ENCODE measurements at places on chromosomes 6 and 20. TPM values are rescaled to one million over a fixed set of nuclear protein-coding genes. Genes with fewer than 3 reads are reported as not detected.
A peak's percentile ranks its signal among the peaks of the same experiment; 100 is the strongest.

DNA sequence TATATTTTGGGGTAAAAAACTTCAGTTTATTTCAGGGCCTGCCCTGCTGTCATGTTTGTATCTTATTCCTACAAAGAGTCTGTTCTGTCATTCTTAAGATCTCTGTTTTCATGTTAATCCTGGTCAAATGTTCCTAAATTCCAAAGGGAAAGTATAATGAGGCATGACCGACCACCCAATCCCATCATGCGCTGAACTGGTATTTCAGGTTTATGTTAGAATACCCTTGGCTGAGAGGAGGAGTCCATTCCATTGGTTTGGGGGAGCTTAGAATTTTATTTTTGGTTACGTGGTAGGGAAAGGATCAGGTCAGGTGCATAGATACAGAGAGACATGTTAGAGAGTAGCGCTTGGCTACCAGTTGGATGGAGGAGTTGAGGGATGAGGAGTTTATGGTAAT, 25.7 kb downstream of the CFAP61 start:
- no peak for DNase-seq

DNA sequence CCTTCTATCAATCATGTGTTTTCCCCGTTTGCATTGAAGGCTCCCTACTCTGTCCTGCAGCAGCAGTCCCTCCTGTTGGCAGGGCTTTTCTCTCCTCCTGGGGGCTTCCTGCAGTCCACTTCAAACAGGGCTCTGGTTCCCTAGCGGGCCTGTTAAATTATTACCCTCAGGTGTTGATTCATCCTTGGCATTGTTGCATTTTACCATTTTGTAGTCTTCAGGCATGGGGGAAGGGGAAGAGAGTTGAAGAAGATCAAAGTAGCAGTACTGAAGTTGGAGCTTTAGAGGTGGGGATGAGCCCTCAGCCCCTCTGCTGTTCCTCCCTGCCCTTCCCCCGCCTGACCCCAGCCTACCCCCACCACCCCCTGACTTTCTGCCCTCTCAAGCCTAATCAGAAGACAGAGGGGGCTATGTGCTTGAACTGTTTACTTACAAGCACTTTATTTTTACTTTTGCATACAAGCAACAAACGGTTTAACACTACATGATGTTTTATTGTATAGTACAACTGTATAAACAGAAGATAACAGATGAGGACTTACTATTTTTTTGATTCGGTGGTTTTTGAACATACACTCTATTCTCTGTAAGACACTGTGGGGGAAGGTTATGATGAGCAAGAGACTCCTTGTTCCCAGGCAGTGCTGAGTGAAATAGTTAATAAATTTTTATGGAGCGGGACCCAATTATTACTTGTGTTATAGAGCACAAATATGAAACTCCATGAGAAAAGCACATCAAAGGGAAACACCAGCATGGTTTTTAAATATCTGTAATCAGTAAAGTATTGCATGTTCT, 169.7 kb downstream of the EYA4 start:
- DNase-seq: no peak

DNA sequence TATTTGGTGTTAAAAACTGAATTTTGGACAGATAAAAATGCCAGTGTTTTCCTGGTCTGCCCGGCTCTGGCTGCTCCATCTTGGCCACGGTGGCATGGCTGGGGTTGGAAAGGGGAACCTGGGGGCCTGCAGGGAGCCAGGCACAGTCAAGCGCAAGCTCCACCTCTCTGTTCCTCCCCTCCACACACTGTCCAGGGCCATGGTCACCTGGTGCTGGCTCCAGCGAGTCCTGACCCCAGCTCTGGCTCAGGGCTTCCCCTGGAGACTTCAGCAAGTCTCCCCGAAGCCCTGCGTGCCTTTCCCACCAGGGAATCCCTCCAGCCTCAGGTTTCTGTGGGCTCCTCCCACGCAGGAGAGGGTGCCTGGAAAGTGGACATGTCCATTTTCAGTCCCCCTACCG, 298.5 kb downstream of the QKI start:
- DNase-seq: no peak

Gene WFDC10B
- total RNA-seq: not detected

- DNase-seq: peak; percentile 40
These were observed 54.8 kb downstream of the NFATC2 start for GRCh38 chr20:51487565-51488268.

Gene C6orf89
- total RNA-seq: 21.4 TPM

DNA sequence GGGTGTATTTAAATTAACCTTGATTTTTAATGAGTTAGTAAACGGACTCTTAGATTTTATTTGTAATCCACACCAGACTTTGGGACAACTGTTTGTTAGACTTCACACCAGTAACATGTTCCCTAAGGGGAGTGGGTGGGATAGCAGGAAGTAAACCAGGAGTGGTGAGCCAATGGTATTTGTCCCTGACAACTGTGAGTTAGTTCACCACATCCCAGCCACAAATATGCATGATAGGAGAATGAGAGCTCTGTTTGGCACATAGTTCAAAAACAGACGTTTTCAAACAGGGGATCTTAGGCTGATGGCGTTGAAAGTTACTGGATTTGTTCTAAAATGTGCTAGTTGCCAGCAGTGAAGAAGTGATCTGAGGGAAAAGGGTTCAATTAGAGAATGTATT, 18.7 kb upstream of the COL10A1 start:
- DNase-seq: no peak

DNA sequence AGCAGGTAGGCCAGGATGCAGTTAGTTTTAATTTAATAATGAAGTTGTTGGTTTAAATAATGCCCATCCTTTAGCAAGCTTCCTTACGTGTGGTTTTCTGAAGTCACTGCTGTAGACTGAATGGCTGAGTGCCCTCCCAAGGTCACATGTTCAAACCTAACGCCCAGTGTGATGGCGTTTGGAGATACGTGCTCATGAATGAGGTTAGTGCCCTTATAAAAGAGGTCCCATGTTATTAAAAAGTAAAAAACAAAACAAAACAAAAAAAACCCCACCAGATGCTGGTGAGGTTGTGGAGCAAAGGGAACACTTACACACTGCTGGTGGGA, 16.3 kb downstream of the LRP11 start:
- no peak for DNase-seq

- no peak for DNase-seq
These were observed 34.8 kb downstream of the MYLIP start for GRCh38 chr6:16163535-16164300.

DNA sequence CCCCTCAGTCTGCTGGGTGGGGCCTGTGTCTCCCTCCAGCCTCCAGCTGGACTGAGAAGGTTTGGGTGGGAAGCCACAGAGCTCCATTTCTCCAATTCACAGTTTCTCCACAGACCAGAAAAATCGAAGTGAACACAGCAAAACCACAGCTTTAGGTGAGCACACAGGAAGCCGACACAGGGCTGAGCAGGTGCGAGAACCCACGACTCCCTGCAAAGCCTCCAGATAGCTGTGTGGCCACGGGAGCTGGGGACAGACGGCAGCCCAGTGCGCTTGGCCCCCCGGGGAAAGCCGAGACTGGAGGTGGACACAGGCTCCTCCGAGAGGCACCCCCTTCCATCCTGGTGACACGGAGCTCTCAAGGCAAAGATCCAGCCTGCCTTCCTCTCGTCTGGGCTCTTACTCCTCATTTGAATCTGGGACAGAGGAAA, 29.0 kb upstream of the MPC1 start:
- DNase-seq: no peak

Gene PKIB
- total RNA-seq: 0.13 TPM
